ENCODE measurements at places on chromosomes 3 and 15. TPM values are rescaled to one million over a fixed set of nuclear protein-coding genes. Genes with fewer than 3 reads are reported as not detected.

DNA sequence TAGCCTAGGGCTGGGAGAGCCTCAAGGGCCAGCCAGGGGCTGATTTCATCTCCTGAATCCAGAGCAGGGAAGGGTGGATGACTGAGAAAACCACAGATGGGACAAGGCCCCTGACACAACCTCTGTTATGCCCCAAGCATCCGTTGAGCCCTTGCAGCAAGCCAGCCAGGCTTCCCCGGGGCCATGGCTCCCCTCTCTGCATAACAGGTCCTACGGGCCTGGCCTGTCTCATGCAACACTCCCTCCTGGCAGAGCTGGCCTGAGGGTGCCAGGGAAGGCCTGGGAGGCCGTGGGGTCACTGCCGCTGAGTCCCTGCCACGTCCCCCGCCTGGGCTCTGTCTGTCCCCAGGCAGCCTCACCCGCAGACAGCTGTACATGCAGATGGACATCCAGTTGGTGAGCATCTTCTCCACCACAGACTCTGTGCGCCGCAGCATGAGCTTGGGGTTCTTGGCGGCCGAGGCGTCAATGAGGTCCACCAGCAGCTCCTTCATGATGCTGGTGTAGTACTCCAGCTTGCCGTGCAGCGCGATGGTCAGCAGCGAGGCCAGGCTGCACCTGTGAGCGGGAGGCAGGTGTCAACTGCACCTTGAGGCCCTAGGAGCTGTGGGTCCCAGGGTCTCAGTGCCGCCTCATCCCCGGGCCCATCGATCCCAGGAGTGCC, 22.1 kb downstream of the H1-8 start:
- DNase-seq: no peak

DNA sequence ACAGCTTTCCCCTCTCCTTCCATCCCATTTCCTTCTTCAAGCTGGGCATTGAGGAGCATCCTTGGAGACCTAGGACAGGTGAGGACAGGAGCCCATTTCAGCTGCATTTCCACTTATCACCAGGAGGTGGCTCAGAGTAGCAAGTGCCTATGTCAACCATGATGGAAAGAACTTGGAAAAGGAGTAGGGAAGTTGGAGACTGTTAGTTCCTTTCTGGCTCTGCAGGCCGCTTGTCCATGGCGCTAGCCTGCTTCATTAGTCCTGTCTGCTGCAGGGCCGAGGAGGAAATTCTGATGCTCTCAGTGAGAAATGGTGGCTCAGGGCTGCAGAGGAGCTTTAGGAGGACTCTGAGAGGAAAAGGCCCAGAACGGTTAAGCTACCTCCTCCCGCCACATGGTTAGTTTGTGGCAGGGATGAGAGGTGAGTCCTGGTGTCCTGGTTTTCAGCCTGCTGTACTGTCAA, 7.0 kb upstream of the CD276 start:
- no peak for DNase-seq

- no peak for DNase-seq
Observed at GRCh38 chr15:25641361-25641760, 202.5 kb upstream of the UBE3A start.

GRCh38 chr3:97612632-97613031, 151.9 kb upstream of the ARL6 start:
- DNase-seq: no peak

GRCh38 chr3:72279068-72279604, 494.2 kb upstream of the PROK2 start:
- no peak for DNase-seq

DNA sequence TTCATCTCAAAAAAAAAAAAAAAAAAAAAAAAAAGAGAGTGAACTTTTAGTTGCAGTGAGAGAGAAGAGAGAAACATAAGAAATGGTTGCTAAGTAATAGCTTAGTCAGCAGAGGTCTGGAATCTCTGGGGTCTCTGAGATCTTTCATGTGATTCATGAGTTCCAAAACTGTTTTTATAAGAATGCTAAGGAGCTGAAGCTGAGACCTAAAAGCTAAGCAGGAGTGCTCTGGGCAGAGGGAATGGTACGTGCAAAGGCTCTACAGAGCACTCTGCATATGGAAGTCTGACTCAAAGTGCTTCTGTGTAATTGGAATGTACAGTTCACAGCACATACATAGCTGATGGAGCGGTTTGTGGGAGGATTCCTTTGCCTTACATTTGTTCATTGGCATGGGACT, 66.3 kb upstream of the LRIG1 start:
- no peak for DNase-seq

DNA sequence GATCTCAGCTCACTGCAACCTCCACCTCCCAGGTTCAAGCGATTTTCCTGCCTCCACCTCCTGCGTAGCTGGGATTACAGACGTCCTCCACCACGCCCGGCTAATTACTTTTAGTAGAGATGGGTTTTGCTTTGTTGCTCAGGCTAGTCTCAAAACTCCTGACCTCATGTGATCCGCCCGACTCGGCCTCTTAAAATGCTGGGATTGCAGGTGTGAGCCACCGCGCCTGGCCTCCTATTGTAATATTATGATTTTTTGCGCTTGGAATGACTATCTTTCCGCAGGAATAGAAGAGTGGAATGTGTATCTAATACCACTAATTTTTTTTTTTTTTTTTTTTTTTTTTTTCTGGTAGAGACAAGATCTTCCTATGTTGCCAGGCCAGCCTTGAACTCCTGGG, 1.8 kb downstream of the ARL8B start:
- DNase-seq: no peak

The WHAMM gene
- 14.0 TPM for polyA plus RNA-seq

- DNase-seq: no peak
Observed at GRCh38 chr3:43707266-43707665, 16.5 kb downstream of the ABHD5 start.

DNA sequence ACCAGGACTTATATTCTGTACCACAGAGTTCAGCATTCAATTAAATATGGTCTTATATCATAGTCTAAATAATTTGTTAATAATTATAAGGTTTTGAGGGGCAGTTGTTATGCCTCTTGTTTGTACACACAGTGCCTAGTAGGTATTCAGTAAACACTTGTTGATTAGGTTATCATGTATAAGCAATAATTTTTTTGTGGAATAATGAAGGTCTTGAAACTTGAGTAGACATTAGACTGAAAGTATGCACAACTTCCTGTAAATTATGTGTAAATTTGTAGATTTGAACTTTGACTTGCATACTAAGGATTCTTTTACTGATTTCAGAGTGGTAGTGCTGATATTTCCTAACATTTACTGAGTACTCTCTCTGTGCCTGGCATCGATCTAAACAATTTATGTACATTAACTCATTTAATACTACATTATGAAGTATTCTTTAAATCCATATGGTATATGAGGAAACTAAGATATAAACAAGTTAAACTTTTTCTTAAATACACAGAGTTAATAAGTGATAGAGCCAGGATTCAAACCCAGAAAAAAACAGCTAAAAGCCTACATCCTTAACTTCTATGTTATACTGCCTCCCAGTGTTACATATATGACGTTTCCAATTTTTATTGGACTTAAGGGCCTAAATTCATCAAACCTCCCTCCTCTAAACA, 65.1 kb downstream of the GLCE start:
- no peak for DNase-seq

DNA sequence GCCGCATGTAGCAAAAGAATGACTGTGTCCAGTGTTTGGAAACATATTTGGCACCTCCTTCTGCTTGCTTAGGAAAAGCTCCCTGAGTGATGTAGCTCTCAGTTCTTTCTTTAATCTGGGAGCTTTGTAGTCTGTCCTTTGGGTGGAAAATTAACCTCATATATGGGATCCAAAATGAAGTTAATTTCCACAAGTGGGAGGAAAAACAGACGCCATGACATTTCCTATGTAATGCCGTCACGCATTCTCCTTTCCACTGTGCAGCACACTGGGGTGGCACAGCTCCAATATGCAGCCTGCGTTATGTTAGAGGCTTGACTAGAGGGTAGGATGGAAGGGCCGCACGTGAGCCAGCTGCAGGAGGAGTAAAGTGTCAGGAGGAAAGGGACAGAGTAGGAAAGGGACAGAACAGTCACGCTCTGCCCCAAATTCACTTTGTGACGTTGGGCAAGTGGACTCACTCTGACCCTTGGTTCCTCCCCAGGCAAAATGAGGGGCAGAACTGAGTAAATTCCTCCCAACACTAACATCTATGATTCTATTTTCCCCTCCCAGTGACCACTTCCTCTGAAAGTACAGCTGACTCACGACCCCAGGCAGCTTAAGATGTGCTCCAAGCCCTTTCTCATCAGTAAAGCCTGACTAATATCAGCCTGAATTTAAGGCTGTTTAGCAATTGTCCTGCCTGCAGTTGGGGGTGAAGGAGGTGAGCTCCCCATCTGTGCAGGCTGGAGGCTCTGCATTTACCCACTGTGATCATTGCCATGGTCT, 176.5 kb upstream of the PFN2 start:
- DNase-seq: no peak

DNA sequence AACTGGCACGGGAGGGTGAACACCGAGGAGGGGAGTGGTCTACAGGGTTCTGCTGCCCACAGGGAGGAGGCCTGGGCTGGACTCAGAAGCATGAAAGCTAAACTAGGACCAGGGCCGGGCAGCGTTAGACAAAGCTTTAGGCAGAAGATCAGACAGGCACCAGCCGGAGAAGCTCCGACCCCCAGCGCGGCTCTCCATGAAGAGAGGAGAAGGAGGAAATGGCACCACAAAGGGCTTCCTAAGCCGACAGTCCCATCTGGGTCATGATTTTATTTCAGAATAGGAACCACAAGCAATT, 61.2 kb downstream of the RUBCN start:
- no peak for DNase-seq

DNA sequence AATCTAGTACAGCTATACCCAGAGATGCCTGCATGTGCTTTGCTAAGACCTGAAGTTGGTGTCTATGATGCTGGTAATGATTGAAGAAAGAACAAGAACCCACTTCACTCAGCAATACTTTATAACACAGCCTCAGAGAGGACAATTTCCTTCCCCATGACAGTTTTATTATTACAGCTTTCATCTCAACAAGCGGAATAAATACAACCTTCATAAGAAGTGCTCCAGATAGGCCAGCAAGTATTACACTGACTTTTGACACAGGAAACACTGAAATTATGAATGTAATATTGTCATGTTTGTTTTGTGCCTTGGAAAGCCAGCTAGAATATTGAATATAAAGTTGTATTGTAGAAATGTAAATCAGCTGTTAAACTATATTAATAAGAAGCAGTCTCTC, 557.4 kb upstream of the ARPP21 start:
- no peak for DNase-seq

The ASB7 gene
- 16.3 TPM for polyA plus RNA-seq

GRCh38 chr3:115464036-115464435, 159.3 kb upstream of the GAP43 start:
- no peak for DNase-seq

The SI gene
- not detected for polyA plus RNA-seq

- no peak for DNase-seq
Observed at GRCh38 chr3:77149382-77149781, 109.5 kb downstream of the ROBO2 start.

The NPHP3 gene
- 36.2 TPM for polyA plus RNA-seq

The CIB1 gene
- polyA plus RNA-seq: 55.9 TPM

- no peak for DNase-seq
Observed at GRCh38 chr3:112751061-112751460, 95.6 kb downstream of the CD200R1L start.

The PLAAT1 gene
- 2.3 TPM for polyA plus RNA-seq

DNA sequence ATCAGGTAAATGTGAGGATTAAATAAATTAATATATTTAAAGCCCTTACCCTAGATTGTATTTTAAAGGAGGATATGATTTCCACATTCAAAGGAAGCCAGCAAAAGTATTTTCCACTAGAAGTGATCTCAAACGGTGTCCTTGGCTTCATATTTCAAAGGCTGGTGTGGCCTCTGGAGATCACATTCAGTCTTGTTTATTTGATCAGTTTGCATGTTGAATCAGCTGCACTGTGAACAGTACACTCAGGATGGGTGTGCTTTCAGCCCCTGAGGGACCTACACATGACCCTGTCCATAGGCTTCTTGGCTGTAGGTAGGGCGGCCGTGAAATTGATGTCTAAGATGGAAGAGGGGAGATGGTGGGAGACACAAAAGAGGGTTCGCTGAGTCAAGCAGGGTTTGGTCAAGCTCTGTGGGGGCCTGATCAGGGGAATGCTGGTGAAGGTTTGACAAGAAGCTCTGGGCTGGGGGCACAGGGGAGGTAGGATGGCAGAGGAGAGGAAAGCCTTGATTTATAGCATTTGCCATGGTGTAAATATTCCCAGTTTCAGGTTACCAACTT, 21.9 kb downstream of the CYP8B1 start:
- DNase-seq: no peak

DNA sequence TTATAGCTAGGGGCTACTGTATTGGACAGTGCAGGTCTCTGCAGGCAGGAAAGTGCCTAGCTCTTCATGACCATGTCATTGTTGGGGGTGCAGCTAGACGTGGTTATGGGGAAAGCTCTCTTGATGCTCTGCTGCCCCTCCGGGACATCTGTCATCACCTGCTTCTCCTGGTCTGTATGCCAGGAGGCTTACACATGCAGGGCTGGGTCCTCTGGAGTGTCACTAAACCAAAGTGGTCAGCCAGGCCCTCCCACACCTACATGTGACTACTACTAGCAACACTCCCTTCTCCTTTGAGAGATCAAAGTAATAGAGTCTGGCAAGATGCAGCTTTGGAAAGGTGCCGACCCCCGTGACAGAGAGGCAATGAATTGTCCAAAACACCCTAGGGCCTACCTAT, 98.5 kb downstream of the SST start:
- no peak for DNase-seq

DNA sequence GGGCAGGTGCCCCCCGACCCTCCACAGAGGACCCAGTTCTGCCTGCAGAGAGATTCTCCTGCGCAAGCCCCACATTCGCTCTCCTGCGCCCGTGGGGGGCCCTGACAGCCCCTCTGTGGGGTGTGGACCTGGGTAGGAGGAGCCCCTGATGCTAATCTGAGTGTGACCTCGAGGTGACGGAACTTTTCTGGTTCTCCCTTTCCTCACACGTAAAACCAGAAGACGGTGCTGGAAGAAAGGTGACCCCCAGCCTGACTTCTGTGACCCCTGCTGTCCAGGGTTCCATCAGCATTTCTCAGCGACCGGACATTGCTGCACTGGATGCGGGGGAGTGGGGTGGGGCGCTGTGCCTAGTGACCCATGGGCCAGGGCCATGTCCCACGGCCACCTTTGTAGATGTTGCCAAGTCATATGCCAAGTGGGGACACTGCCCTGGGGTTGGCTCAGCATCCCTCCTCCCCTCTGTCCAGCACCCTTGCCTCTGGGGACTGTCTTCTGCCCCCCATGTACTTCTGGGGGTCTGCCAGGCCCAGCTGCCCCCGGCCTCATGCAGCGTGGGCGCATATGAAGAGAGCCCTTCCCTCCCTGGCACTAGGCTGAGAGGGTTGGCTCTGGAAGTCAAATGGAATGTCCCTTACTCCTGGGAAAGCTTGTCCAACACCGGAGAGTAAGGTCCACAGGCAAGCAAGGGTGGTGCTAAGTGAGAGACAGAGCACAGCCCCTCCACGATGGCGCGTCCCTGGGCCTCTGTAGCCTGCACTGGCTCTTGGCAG, 129.1 kb upstream of the MEF2A start:
- no peak for DNase-seq

The TGM5 gene
- not detected for polyA plus RNA-seq

- no peak for DNase-seq
Observed at GRCh38 chr3:11562277-11562881, 81.3 kb downstream of the VGLL4 start.
